ENCODE measurements at places on chromosomes 13 and 19.

DNA sequence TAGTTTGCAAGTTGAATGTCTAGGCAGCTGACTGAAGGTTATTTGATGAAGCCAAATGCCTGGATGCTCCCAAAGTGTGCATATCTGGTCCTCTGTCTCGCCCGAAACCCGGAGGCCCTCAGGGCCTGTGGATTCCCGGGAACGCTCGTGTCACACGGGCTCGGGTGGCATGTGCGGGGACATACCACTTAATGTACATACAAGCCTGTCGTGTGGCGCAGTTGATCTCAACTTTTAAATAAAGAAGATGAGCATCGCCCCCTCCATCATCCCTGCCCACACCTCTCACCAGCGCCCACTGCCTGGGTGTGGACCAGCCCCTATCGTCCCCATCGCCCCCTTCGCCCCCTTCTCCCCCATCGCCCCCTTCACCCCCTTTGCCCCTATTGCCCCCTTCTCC lies 33.9 kb downstream of the ATP11A start:
- DNase-seq = no peak

- no peak for DNase-seq
These were observed 16.1 kb downstream of the TTYH1 start for GRCh38 chr19:54431255-54431838.

DNA sequence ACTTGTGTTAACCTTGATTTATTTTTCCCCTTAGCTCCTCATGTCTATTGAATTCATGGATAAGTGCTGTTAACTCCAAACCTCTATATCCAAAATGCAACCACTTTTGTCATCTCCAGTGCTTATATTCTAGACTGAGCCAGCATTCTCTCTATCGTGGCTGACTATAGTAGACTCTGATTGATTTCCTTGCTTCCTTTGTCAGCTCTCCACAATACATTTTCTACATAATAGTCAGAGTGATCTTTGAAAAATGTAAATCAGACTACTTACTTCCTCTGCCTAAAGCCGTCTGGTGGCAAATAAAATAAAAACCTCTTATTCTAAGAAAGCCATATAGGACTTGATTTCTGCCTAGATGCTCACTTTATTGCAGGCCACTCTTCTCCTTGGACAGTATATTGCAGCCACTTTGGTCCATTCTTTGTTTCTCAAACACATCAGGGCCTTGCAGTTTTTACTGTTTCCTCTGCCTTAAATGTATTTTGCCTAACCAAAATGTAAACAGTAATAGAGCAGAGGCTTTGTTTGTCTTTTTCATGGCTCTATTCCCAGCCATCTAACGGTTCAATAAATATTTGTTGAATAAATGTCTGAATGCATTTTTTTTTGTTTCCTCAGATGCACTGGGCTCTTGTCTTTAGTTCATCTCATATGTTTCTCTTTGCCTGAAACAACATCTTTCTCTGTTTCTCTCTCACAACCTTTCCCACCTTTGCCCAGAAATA lies 243.6 kb upstream of the CSNK1A1L start:
- no peak for DNase-seq

- no peak for DNase-seq
These were observed 7.7 kb downstream of the TECR start for GRCh38 chr19:14536926-14537692.

DNA sequence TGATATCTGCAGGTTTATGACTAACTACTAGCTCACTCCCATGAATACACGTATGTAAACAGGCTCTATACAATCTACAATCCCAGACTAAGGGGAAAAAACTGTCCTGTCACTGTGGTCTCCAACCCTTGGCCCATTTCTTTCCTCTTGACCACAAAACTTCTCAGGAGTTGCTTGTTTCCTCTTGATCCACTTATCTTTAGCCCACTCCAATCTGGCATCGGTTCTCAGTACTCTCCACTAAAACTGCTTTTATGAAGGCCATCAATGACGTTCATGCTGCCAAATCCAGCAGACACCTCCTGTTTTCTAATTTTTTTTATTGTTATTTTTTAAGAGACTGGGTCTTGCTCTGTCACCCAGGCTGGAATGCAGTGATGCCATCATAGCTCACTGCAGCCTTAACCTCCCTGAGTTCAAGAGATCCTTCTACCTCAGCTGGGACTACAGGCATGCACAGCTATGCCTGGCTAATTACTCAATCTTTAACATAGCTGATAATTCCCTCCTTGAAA lies 31.9 kb upstream of the USPL1 start:
- DNase-seq = no peak

DNA sequence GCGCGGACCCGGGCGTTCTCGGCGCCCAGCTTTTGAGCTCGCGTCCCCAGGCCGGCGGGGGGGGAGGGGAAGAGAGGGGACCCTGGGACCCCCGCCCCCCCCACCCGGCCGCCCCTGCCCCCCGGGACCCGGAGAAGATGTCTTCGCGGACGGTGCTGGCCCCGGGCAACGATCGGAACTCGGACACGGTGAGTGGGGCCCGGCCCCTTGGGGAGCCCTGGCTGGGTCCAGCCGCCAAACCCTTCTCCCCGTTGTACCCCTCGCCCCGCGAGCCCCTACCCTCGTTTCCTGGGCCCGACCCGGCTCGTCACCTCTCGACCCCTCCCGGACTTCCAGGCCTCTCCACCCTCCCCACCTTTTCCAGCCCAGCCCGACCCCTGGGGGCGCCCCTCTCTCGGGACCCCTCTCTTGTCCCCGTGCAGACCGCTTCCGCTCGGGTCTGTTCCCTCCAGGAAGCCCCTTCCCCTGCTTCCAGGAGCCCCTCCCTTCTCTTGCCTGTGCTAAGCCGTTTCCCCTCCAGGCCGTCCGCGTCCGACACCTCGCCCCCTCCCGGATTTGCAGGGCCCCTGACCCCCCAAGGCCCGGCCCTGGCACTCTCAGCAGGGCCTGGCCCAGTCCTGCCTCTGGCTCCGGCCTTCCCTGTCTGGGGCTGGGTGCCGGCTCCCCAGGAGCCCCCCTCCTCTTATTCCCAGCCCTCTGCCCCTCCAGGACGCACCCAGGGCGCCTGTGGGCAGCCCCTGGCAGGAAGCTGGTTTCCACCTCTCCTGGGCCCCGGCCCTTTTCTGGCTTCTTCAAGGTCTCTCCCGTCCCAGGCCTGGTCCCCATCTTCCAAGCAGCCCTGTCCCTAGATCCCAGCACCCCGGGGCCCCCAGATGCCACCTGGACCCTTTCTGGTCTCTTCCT lies 632 bp downstream of the MARK4 start:
- DNase-seq = no peak

DNA sequence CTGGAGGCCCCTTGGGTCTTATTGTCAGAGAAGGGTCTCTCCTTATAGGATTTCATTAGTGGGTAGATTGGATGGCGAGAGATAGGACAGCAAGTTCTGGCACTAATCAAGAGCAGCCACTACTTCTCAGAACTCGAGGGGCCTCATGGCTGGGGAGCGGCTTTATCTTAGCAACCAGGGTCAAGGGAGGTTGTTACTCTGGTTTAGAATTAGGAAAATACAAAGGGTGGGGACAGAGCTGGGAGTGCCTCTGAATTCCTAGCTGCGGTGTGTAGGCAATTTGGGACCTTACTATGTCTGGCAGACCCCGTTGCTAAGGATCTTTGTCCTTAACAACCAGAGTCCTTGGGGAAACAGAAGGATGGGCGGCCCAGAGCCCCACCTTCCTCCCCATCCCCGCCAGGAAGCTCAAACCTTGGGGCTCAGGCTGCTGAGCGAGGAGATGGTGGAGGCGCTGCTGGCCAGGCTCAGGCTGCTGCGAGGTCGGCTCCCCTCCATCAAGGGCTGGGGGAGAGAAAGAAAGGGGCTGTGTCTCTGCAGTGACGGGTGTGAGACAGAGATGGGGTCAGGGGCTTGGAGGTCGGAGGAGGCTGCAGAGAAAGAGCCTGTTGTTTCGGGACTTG lies 1.2 kb downstream of the PLEKHA4 start:
- no peak for DNase-seq

GRCh38 chr13:41562083-41562482 lies 104.7 kb downstream of the RGCC start:
- no peak for DNase-seq

- no peak for DNase-seq
These were observed 791 bp downstream of the PRKD2 start for GRCh38 chr19:46715975-46716671.

GRCh38 chr19:42201489-42202289 lies 15.8 kb downstream of the DEDD2 start:
- DNase-seq = no peak

GRCh38 chr13:108682714-108683113 lies 53.3 kb downstream of the MYO16 start:
- DNase-seq = no peak

GRCh38 chr13:79079351-79079839 lies 326.7 kb downstream of the RBM26 start:
- DNase-seq = no peak

- DNase-seq = no peak
These were observed 51.3 kb downstream of the WDR87 start for GRCh38 chr19:37855098-37855497.

GRCh38 chr19:38437917-38438316 lies 4.4 kb downstream of the RYR1 start:
- no peak for DNase-seq

- DNase-seq = no peak
These were observed 144.5 kb upstream of the ZNF536 start for GRCh38 chr19:30227661-30228112.

- no peak for DNase-seq
These were observed 38.3 kb downstream of the TMED1 start for GRCh38 chr19:10797541-10798256.

GRCh38 chr13:33379608-33380007 lies 94.1 kb upstream of the STARD13 start:
- DNase-seq = no peak

DNA sequence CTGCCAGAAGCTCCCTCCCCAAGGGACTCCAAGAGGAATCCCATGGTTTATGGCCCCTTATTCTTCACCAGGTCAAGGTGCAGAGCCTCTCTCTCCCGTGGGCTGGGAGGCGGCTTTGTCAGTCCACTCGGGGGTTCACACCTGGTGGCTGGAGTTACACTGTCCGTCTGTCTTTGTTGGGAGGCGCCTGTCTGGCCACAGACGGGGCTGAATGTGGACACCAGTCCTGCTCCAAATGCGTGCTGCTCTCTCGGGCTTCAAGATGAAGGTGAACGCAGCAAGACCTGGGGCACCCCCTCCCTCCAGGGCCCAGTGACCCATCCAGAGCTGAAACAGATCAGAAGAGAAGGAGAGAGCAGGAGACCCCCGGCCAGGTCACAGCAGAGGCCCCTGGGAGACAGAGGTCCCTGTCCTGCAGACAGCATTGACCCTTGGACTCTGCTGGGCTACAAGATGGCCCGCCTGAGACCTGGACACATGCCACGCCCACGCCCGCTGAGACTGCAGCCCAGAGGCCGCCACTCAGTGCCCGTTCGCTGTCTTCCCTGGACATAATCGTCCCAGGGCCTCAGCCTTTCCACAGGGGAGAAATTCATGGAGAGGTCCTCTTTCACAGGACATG lies 29.9 kb upstream of the TUBGCP3 start:
- DNase-seq = no peak

GRCh38 chr19:15125232-15126067 lies 18.2 kb downstream of the SYDE1 start:
- peak; percentile 86 for DNase-seq

DNA sequence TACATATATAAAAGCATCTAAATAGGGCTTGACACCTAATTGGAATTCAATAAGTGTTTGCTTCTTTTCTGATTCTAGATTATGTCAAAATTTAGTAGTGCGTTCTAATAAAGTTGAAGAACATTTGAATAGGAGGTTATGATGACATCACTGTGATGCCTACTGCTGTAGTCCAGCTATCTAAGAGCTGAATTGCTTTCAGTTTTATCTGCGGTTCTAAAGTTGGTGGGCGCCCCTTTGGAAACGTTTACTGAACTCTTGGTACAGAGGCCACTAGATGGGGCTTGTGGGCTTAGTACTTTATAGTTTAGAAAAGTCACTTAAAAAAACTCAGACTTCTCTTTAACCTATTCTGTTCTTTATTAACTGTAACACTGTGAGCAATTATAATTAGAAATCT lies 776.9 kb downstream of the GPC5 start:
- DNase-seq = no peak

DNA sequence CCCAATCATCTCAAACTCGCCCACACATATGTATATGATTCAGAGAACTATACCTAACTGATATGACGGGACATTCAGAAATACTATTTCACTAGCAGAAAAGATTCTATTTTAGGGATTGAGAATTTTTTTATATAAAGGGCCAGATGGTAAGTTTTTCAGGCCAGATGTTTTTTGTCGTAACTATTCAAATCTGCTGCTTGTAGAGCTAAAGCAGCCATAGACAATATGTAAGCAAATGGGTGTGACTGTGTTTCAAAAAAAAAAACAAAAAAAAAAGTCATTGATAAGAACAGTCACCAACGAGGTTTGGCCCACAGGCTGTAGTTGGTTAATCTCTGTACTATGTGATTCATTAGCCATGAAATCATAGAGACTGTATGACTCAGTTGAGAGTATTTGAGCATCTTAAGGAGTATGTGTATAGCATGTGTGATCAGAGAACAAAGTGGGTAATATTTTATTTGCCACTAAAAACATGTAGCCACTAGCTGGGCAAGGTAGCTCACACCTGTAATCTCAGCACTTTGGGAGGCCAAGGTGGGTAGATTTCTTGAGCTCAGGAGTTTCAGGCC lies 2724.7 kb downstream of the PCDH9 start:
- no peak for DNase-seq

- no peak for DNase-seq
These were observed 19.4 kb downstream of the PLVAP start for GRCh38 chr19:17357724-17358123.

GRCh38 chr19:12838182-12838885 lies at the start of gene MAST1:
TSS of gene MAST1 (plus strand) at chr19:12838515. CDS start at chr19:12838573, 58 bp downstream.
- no peak for DNase-seq

- DNase-seq = no peak
These were observed 235.1 kb downstream of the UQCRFS1 start for GRCh38 chr19:28977826-28978225.

- no peak for DNase-seq
These were observed 44.6 kb downstream of the CCL25 start for GRCh38 chr19:8097198-8097597.
